ENCODE measurements at places on chromosomes 3 and 15.
A peak's percentile ranks its signal among the peaks of the same experiment; 100 is the strongest.

DNA sequence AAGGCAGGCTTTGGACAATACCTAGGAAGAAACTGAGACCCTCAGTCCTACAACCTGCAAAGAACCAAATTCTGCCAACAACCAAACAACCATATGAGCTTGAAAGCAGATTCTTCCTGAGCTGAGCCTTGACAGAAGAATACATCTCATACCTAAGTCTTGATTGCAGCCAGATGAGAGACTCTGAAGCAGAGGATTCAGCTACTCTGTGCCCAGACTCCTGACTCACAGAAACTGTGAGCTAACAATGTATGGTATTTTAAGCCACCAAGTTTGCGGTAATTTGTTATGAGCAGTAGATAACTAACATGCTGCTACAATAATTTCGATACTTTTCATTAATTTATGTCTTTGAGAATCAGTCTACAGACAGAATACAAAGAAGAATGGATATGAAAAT, 325.1 kb upstream of the CBLB start:
- no peak for DNase-seq

- DNase-seq = no peak
Observed at GRCh38 chr3:12522721-12523120, 22.6 kb downstream of the MKRN2OS start.

GRCh38 chr3:157201648-157202278, 41.8 kb upstream of the CCNL1 start:
- DNase-seq = no peak

DNA sequence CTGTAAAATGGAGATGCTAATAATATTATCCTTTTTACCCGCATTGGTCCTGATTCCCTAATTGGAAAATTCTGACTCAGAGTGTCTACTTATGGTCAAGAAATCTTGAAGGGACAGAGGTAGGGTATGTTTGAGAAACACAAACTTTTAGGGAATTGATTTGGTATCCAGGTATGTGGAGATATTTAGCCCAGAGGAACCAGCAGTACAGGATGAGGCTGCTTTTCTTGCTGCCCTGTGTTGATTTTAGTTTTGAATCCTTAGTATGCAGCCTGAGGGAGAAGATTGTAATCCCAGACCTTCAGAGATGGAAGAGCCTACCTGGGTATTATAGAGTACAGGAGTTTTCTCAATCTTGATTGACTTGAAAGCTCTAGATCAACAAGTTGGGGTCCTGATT, 569.1 kb downstream of the PDCD6IP start:
- no peak for DNase-seq

- DNase-seq = no peak
Observed at GRCh38 chr15:76439542-76439941, 103.0 kb downstream of the ISL2 start.

- DNase-seq = no peak
Observed at GRCh38 chr15:99842071-99842470, 108.8 kb upstream of the LYSMD4 start.

DNA sequence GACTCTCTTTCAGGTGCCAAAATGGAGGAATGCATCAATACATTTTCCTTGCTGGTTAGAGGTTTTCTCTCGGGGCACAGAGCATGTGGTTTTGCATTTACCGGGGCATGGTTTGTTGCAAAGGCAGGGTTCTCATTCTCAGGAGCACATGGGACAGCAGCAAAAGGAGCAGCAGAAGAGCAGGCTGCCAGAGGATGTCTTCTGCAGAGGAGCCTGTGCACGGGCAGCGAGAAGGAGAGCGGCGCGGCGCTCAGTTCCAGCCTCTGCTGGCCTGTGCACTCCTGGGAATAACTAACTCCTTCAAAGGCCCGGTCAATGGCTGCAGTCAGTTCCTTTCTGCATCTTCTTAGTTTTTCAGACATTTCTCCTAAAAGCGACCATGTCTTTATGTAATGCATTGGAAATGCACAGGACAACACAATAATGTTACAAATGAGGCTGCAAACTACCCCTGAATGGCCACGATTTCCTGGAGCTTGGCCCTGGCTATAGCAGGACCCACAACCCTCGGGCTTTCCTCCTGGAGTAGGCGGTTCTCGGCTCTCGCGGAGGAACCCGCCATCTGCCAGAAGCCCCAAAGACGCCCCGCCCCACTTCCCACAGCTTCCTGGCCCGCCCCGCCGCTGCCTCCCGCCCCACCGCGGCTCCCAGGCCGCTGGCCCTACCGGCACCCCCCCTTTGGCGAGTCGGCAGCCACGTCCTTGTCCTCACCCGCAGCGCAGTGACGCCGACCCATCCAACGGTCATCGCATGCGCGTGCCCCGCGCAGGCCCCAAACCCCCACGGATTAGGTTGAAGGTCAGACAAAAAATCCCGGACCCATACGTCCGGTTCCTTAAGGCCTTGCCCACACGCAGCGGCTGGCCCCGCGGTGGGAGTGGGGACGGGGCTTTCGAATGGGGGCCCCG, at the start of gene C3orf62:
Gene C3orf62 (minus strand): TSS at position 758 of the 908 bp plus-strand sequence. CDS start 360 bp downstream, at position 398.
- DNase-seq = peak; percentile 51

DNA sequence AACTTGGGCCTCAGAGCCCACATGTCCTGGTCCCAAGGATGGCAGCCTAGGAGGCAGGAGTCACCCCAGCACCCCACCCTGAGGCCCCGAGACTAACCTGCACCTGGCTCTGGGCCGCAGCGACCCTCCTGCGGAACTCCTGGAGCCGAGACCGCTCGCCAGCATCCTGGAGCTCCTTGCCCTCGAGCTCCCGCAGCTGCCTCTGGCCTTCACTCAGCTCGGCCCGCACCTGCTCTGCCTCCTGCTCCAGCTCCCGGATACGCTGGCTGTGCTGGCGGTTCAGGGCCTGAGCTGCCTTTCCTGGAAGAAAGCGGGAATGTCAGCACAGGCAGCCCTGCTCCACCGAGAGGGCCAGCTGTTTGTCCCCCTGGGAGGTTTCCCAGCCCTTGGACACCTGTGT, 13.2 kb downstream of the KIF7 start:
- no peak for DNase-seq

DNA sequence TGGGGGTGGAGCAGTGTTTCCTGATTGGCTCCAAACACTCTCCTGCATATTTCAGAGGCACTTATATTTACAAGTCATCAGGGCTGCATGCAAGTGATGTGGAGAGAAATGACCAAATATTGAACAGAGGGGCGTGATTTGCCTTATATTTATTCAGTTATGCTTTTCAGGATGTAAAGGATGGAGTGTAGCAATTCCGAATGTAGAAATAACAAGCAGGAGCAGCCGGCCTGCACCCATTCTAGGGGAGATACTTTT, 19.4 kb upstream of the SEMA5B start:
- DNase-seq = no peak

DNA sequence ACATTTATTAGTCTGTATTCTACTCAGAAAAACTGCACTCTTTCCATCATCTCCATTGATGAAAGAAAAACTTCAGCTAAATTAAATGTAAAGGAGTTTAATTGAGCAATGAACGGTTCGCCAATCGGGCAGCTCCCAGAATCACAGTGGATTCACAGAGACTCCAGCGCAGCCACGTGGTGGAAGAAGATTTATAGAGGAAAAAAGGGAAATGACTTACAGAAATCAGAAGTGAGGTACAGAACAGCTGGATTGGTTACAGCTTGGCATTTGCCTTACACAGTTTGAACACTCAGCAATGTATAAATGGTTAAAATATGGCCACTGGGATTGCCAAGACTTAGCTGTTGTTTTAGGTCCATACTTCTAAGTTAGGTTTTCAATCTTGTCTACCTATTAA, 2.8 kb upstream of the SUCLG2 start:
- DNase-seq = no peak

GRCh38 chr3:6781092-6781491, 79.8 kb upstream of the GRM7 start:
- DNase-seq = no peak

DNA sequence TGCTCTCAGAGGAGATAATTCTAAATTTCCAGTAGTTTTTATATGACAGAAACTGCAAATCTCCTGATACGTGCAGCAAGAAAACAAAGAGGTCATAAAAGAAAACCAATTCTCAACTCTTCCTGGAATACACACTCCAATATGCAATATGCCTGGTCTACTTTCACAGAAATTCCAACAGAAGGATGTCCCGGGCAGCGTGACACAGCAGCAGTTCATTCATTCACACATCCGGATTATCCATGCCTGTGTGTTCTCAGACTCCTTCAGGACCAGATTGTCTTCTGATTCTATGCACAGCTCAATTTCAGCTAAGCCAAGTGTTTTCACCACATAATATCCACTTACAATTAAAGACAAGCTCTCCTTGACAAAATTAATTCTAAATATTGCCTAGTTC, 64.3 kb downstream of the FBN1 start:
- DNase-seq = no peak

GRCh38 chr3:150183678-150184425, 213.2 kb upstream of the PFN2 start:
- DNase-seq = peak; percentile 23

DNA sequence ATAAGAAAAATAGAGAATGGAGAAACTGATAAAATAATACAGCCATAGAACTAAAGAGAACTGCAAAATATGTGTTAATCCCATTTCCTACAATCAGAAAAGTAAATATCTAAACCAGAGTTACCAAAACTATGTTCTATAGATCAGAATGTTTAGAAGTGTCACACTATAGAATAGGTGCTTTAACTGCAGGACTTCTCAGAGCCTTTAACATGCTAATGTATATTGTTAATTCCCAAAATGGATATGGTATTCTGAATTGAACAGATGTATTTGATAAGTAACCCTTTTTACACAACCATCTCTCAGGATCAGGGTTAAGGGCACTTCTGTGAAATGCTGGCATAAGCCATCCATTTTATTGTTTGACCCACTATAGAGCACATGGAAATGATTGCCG, 200.3 kb downstream of the SHOX2 start:
- no peak for DNase-seq

DNA sequence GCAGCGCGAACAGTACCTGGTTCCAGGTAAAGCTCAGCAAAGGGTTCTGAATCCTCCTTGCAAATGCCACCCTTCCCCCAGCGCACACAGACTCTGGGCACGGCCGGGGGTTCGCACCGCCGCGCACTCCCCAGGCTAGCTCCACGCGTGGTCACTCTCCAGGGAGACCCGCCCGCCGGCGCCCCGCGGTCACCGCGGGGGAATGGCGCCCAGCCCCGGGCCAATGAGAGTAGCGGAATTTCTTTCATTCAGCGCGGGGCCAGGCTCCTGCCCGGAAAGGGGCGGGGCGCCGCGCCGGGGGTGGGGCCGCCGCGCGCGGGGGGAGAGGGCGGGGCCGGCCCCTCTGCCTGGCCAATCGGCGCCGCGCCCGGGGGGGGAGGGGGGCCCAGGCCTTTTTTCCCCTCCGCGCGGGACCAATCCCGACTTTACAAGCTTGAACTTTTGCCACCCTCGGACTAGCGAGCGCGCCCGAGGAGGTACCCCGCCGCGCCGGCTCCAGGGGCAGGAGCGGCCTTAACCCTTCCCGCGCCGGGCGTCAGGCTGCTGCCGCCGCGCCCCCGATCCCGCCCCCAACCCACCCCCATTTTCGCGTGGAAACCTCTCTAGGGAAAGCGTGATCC, 1.1 kb upstream of the SMAD6 start:
- DNase-seq = peak; percentile 82

GRCh38 chr3:81218023-81218422, 543.4 kb downstream of the GBE1 start:
- DNase-seq = no peak

DNA sequence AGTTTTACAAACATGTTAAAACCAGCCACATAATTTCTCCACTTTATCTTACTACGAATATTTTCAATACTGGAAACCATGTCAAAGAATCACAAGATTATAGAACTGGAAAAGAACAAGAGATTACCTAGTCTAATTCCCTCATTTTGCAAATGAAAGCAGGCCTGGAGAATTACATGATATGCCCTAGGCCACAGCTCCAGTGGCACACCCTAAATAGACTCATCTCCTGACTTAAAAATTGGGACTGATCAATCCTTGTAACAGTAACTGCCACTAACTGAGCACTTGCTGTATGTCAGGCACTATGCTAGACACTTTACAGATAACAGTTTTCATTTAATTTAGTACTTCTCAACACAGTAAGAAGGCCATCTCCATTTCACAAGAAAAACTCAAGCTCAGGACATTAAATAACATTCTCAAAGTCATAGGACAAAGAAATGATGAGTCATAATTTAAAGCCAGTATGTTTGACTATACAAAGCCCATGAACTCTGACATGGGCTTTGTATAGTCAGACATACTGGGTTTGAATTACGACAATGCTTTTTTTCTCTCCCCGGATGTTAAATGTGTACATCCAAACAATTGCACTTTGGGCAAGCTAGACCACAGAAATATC, 9.4 kb downstream of the IGSF11 start:
- DNase-seq = no peak

DNA sequence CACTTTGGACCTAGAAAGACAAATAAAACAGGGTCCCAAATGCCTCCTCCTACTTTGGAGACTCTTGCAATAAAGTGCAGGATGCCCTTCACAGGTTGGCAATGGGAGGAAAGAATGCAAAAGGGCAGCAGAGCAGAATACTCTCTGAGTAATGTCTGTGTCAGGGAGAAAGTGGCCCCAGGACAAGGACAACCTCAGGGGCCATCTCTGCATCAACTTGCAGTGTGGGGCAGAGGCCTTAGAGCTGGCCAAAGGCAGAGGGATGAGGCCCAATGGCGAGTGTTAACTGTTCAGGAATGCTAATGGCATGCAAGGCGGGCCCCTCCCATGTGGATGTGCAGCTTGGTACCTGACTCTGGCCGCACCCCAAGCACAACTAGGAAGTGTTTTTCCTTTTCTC, 8.4 kb downstream of the UPK1B start:
- DNase-seq = no peak

GRCh38 chr15:63912061-63912615, 78.4 kb upstream of the HERC1 start:
- no peak for DNase-seq

DNA sequence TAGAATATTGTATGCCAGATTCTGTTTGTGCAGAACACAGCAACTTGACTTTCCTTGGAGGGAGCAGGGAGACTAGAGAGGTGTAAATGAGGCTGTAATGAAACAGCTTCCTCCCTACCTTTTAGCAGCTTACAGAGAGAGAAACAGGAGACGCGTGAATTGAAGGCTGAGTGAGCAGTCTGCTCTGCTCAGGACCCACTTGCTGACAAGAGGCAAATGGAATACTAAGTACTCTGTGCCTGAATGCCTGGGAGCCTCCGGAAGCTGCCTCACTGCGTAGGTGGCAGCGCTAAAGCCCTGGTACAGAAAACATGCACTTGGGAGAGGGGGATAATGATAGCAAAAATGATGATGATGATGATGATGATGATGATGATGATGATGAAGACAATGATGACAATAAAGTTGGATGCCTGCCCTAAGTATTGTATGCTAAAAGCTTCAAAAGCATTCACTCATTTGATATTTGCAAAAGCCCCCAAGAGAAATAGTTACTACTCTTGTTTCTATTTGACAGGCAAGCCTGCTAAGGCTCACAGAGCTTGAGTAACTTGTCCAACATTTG, 548.9 kb downstream of the NTRK3 start:
- no peak for DNase-seq

DNA sequence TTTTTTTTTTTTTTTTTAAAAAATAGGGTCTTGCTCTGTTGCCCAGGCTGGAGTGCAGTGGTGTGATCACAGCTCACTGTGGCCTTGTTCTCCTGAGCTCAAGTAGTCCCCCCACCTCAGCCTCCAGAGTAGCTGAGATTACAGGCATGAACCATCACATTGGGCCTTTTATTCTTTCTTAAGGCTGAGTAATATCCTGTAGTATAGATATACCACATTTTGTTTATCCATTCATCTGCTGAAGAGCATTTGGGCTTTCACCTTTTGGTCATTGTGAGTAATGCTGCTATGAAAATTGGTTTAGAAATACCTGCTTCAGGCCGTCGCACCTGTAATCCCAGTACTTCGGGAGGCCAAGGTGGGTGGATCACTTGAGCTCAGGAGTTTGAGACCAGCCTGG, 42.6 kb downstream of the PAQR5 start:
- no peak for DNase-seq

Data from naive B cell (primary cell).